Psoas muscle (tissue), 8 donors: ENCODE measurements at places on chromosomes 16 and 17.

DNA sequence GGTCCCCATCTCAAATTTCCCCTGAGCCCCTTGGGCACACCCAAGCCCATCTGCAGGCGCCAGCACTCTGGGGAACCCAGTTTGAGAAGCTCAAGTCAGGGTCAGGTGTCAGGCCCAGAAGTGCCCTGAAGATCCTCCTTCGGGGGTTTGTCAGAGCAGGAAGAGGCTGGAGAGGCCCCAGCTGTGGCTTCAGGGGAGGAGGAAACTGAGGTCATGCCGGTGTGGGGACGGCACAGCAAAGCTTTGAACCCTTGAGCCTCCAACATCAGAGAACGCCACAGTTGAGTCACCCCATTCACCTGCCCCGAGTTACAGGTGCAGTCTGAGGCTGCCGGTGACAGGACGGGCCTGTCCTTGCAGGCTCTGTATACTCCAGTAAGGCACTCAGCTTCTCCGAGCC, 140.2 kb upstream of the CIBAR2 start:
- no peak for DNase-seq

- DNase-seq: peak; percentile 35
Observed at GRCh38 chr17:39951924-39952679, 10.7 kb upstream of the GSDMA start.

DNA sequence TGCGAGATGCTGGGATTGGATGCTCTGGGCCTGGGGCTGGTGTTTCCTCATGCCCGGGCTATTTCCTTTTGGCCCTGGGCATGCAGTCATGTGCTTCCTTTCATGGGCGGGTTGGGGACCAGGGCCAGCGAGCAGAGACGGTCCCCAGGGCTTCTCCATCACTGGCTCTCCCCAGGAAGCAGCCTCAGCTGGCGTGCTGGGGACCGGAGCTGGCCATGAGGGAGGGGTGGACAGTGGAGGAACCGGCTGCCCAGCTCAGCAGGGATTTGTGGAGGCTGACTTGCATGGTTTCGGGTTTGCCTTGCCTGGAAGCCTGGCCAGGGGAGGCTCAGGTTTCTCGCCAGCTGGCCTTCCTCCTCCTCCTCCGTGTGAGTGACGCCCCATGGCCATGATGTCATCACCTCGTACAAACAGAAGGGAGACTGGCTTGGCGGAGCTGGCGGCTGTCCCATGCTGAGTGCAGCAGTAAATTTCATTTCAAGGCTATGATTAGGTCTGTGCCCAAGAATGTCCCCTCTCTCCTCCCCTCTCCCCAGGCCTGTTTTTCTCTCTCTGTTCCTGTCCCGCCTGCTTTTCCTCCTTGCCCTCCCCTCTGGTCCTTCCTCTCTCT, 8.9 kb upstream of the TIMP2 start:
- peak; percentile 98 for DNase-seq

- no peak for DNase-seq
Observed at GRCh38 chr16:29990034-29990433, 5.4 kb downstream of the HIRIP3 start.
